ENCODE measurements at places on chromosomes 1 and 21. TPM values are rescaled to one million over a fixed set of nuclear protein-coding genes. Genes with fewer than 3 reads are reported as not detected.

GRCh38 chr1:162046921-162047320 lies 22.6 kb upstream of the NOS1AP start:
- no peak overlapping the region for H3K4me3 ChIP-seq
- H3K4me1 ChIP-seq = no peaks in the 10 kb centered on the region
- no peak overlapping the region for H3K27ac ChIP-seq
- no peaks in the 10 kb centered on the region for H3K27me3 ChIP-seq
- no peaks in the 10 kb centered on the region for H3K36me3 ChIP-seq

GRCh38 chr21:42392731-42393442 lies 3.0 kb downstream of the TMPRSS3 start:
- H3K4me1 ChIP-seq = peaks cover 3% of the 10 kb centered on the region
- H3K27me3 ChIP-seq = peaks cover 2% of the 10 kb centered on the region
- H3K27ac ChIP-seq = no peak overlapping the region
- no peak for DNase-seq
- no peak overlapping the region for H3K4me3 ChIP-seq

DNA sequence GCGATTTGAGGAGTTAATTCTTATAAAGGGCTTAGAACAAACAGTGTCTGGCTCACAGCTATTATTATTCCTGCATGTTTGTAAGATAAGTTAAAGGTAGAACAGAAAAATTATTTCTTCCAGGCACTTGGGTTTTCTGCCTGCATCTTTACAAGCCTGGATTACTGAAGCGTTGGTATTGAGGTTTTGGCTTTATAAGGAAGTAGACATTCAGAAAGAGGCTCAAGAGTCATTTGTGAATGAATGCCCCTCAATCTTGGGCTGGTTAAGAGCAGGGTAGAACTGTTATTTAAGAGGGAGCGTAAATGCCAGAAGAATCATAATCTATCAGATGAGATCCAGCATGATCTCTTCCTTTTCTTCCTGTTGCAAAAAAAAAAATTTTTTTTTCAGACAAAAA lies 77.3 kb upstream of the ARID1A start:
- H3K4me3 ChIP-seq = no peak overlapping the region
- no peak overlapping the region for H3K27ac ChIP-seq
- no peaks in the 10 kb centered on the region for H3K27me3 ChIP-seq
- peaks cover 5% of the 10 kb centered on the region for H3K4me1 ChIP-seq
- no peak for DNase-seq

DNA sequence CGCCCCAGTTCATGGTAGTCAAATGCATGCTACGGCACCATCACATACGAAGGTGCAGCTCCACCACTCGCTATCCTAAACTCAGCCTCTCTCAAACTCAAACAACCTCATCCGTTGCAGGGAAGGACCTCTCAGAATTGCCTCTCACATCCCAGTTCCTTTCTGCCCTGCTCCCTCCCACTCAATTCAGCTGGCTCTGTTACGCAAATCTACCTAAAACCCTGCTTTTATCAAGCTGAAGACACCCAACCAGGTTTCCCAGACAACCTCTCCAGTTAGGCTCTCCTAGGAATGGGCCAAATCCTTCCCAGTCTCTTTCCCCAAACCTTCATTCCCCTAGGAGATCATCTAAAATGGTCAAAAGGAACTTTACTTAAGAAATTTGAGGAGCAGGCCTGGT lies 62.9 kb downstream of the CLSTN1 start:
- no peaks in the 10 kb centered on the region for H3K4me1 ChIP-seq
- H3K27ac ChIP-seq = no peak overlapping the region
- no peaks in the 10 kb centered on the region for H3K27me3 ChIP-seq
- no peak overlapping the region for H3K4me3 ChIP-seq

- DNase-seq = no peak
- no peak overlapping the region for H3K27ac ChIP-seq
- H3K27me3 ChIP-seq = no peaks in the 10 kb centered on the region
- no peaks in the 10 kb centered on the region for H3K36me3 ChIP-seq
- H3K4me3 ChIP-seq = no peak overlapping the region
- H3K4me1 ChIP-seq = no peaks in the 10 kb centered on the region
Measured at GRCh38 chr1:158506369-158506987, 34.5 kb downstream of the OR10R2 start.

GRCh38 chr1:235582130-235582529 lies 67.5 kb downstream of the GNG4 start:
- H3K4me3 ChIP-seq = no peak overlapping the region
- no peak overlapping the region for H3K27ac ChIP-seq
- no peak for DNase-seq

DNA sequence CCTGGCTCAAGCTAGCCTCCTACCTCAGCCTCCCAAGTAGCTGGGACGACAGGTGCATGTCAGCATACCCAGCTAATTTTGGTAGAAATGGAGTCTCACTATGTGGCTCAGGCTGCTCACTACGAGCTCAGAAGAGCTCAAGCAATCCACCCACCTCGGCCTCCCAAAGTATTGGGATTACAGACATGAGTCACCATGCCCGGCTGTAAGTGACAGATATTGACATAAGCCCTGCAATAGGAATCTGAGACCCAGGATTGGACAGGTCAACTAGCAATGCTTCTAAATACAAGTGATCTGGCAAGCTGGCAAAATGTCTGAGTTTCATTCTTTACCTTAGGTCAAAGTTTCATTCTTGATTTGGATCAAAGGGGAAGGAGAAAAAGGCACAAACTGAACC lies 40.5 kb upstream of the H6PD start:
- no peaks in the 10 kb centered on the region for H3K27me3 ChIP-seq
- no peak overlapping the region for H3K27ac ChIP-seq
- H3K36me3 ChIP-seq = no peaks in the 10 kb centered on the region

DNA sequence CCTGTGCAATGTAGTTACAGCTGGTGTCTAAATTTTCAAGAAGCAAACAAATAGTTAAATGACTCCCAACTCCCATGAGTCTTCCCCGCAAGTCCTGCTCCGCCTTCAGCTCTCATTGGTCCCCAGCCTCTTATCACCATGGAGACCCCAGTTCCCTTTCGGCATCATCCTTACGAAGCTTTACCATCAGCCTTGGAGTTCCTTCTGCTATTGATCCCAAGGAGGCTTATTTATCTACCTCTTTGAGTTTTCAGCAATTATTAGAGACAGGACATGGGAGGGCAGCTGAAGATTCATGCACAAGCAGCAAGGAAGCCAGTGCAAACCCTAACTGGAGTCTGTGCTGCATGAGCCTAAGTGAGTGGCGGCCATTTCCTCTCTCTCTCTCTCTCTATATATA lies 12.3 kb downstream of the KCNA2 start:
- no peaks in the 10 kb centered on the region for H3K4me1 ChIP-seq
- H3K36me3 ChIP-seq = no peaks in the 10 kb centered on the region
- H3K27me3 ChIP-seq = peaks cover 13% of the 10 kb centered on the region
- H3K4me3 ChIP-seq = no peak overlapping the region
- no peak overlapping the region for H3K27ac ChIP-seq
- DNase-seq = no peak

DNA sequence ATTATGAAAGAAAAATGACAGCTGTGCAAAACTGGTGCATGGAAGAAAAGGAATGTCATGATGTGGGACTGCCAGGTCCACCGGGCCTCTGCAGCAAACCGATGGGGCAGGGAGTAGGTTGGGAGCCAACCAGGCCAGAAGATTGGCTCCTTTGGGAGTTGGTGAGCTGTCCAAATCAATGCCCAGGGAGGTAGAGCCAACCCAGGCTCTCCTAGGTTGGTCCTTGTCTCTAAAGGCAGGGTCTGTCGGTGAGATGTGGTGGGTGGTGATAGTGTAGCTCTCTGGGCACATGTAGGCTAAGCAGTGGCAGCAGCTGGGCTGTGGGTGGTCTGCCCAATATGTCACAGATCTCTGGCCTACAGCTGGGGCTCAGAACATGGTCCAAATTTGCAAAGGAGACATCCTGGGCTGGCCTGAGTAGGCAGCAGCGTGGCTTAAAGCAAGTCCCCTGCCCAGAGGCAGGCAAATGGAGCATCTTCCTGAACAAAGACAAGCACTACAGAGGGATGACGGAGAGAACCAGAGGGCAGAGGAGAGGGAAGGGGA lies 61.2 kb upstream of the PRDX6 start:
- no peak for DNase-seq
- no peaks in the 10 kb centered on the region for H3K36me3 ChIP-seq
- H3K4me3 ChIP-seq = no peak overlapping the region
- H3K27me3 ChIP-seq = no peaks in the 10 kb centered on the region
- H3K27ac ChIP-seq = no peak overlapping the region

DNA sequence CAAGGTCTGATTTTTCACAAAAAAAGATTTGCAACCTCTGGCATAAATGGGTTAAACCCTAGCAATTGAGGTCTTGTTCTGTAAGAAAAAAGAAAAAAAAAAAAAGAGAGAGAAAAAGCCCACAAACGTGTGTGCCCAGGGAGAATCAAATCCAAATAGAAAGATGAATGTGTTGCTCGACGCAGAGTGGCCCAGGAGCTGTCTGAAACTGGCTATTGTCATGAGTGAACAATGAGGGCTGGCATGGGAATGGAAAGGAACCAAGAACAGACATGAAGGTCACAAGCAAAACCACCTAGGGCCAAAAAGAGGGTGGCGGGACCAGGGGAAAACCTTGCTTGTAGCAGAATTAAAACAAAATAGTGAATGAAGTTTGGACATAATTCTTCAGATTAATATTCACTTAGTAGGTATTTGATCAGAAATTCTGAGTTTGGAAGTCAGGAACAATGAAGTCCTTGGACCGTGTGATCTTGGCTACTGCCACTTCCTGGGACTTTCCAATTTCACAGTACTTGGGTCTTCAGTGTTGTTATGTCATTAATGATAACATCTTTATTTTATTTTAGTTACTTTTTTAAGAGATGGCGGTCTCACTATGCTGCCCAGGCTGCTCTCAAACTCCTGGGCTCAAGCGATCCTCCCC lies 3.1 kb downstream of the ENO1 start:
- no peak for DNase-seq
- H3K4me3 ChIP-seq = no peak overlapping the region
- H3K27ac ChIP-seq = peak overlapping the region; percentile 70
- no peaks in the 10 kb centered on the region for H3K27me3 ChIP-seq
- H3K36me3 ChIP-seq = peaks cover 40% of the 10 kb centered on the region

DNA sequence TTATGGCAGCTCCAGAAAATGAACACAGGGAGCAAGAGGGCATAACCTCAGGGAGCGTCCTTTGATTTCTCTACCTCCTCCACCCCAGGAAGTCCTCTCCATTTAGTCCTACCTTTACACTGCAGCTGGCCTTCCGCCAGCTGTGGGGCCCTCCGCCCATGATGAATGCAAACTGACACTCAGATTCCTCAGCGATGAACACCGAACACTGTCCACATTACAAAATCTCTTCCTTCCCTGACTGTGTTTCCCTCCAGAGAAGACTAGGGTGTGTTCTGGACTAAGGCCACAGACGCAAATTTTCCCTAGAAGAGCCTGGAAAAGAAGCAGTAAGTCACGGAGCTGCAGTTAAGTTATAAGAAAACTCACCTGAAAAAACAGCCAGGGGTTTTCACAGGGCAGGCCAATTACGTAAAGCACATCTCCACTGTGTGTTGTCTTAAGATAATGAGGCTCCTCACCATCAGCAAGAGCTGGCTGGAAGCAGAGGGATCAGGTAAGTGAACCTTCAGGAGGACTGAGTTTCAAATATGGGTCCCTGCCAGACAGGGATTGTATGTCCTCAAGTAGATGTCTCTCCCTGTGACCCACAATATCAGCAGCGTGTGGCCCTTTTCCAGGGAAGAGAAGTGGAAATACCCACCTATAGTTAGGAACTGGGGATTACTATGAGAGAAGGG lies 46.3 kb upstream of the ATP1B1 start:
- no peaks in the 10 kb centered on the region for H3K36me3 ChIP-seq
- H3K4me1 ChIP-seq = peaks cover 6% of the 10 kb centered on the region
- no peak for DNase-seq

- peaks cover 4% of the 10 kb centered on the region for H3K36me3 ChIP-seq
- no peaks in the 10 kb centered on the region for H3K27me3 ChIP-seq
- peak overlapping the region; percentile 96 for H3K27ac ChIP-seq
- DNase-seq = no peak
- peak overlapping the region; percentile 84 for H3K4me3 ChIP-seq
Measured at GRCh38 chr1:147600119-147601111, 59.1 kb downstream of the BCL9 start.

DNA sequence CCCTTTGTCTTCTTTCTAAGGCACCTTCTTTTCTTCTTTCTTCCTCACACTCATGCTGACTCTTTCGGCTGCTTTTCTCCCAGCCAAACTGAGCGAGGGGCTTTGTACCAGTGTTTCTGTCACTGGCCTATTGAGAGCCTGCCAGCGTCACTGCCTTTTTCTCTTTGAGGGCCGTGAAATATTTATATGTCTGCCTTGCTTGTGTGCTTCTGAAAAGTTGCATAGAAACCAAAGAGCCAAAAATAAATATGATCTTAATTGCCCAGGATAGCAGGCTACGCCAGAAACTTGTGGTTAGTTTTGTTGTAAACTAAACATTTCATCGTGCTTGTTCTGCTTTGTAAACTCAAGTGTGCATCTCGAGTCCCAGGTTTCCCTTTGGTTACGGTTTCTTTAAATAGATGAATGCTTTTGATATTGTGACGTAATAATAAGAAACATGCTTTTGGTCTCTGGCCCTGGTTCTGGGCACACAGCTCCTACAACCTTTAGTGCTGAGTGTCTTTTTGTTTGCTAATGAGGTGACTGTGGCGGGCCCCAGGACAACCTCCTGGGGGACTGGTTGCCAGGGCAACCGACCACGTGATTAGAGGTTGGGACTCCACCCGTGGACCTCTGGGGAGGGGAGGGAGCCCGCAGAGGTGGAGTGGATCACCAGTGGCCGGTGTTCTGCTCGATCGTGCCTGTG lies 10.8 kb downstream of the SLC37A1 start:
- DNase-seq = peak; percentile 90
- H3K4me1 ChIP-seq = peaks cover 4% of the 10 kb centered on the region
- peak overlapping the region; percentile 38 for H3K27ac ChIP-seq
- no peaks in the 10 kb centered on the region for H3K27me3 ChIP-seq
- H3K4me3 ChIP-seq = no peak overlapping the region

GRCh38 chr21:42151148-42151947 lies 67.6 kb upstream of the ABCG1 start:
- no peak overlapping the region for H3K4me3 ChIP-seq
- no peaks in the 10 kb centered on the region for H3K27me3 ChIP-seq
- peaks cover 28% of the 10 kb centered on the region for H3K4me1 ChIP-seq
- H3K27ac ChIP-seq = no peak overlapping the region

GRCh38 chr1:110594456-110595352 lies 11.5 kb downstream of the KCNA2 start:
- no peak for DNase-seq
- H3K4me3 ChIP-seq = no peak overlapping the region
- H3K36me3 ChIP-seq = no peaks in the 10 kb centered on the region
- no peaks in the 10 kb centered on the region for H3K4me1 ChIP-seq
- H3K27me3 ChIP-seq = peaks cover 4% of the 10 kb centered on the region

- no peaks in the 10 kb centered on the region for H3K27me3 ChIP-seq
- DNase-seq = no peak
- H3K4me1 ChIP-seq = peaks cover 2% of the 10 kb centered on the region
- H3K4me3 ChIP-seq = no peak overlapping the region
- H3K27ac ChIP-seq = no peak overlapping the region
Measured at GRCh38 chr1:237124856-237125462, 83.0 kb downstream of the RYR2 start.

EXO1 gene
- 2.5 TPM for total RNA-seq

KIF21B gene
- 7.4 TPM for total RNA-seq

CELA3A gene
- 11.7 TPM for total RNA-seq

RAB7B gene
- 16.2 TPM for total RNA-seq

CYYR1 gene
- total RNA-seq = 38.3 TPM

PCAT6 gene
- 1.3 TPM for total RNA-seq

SLC6A17 gene
- total RNA-seq = 0.09 TPM

OLIG2 gene
- total RNA-seq = 0.18 TPM

Measured in lung (tissue), 17 donors.